ENCODE measurements at places on chromosomes 12 and 14. TPM values are rescaled to one million over a fixed set of nuclear protein-coding genes. Genes with fewer than 3 reads are reported as not detected.

PUS1 gene
- total RNA-seq: 15.2 TPM

MGP gene
- 45.0 TPM for total RNA-seq

CRY1 gene
- total RNA-seq: 15.8 TPM

LLPH gene
- 4.3 TPM for total RNA-seq

RNASE12 gene
- total RNA-seq: not detected

Measured in uterine smooth muscle cell (primary cell).